ENCODE measurements at places on chromosomes 6 and 20. TPM values are rescaled to one million over a fixed set of nuclear protein-coding genes. Genes with fewer than 3 reads are reported as not detected.

The TGM6 gene
- not detected for total RNA-seq

The OVOL2 gene
- total RNA-seq: not detected

The WFDC2 gene
- 1.0 TPM for total RNA-seq

The RCAN2 gene
- 258 TPM for total RNA-seq

The HM13 gene
- total RNA-seq: 40.9 TPM

The C2 gene
- total RNA-seq: 7.6 TPM

The SGK2 gene
- 0.38 TPM for total RNA-seq

DNA sequence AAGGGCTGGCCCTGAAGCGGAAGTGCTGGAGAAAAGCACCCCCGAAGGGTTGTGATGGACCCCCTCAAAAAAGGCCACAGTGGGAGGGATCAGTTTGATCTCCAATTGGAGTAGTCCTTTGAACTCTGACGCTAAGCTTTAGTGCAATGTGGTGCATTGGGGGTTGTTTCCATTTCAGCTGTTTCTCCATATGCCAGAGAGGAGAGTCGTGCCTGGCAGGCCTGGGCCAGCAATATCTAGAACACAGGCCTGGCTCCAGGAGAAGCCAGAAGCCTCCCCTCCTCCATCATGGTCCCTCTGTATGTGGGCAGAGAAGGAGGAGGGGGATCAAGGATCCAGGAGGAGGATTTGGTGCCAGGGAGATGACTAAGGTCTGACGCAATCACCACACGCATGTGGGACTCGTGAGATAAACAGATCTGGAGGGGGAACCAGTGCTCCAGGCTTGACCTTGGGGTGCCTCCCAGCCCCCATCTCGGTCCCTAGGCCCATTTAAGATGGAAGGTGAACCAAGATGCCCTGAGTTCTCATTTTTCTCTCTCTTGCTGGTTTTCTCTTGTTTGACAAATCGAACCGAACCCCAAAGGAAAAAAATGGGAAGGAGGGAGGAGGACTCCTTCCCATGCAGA, 517.4 kb upstream of the JARID2 start:
- DNase-seq: peak; percentile 48

DNA sequence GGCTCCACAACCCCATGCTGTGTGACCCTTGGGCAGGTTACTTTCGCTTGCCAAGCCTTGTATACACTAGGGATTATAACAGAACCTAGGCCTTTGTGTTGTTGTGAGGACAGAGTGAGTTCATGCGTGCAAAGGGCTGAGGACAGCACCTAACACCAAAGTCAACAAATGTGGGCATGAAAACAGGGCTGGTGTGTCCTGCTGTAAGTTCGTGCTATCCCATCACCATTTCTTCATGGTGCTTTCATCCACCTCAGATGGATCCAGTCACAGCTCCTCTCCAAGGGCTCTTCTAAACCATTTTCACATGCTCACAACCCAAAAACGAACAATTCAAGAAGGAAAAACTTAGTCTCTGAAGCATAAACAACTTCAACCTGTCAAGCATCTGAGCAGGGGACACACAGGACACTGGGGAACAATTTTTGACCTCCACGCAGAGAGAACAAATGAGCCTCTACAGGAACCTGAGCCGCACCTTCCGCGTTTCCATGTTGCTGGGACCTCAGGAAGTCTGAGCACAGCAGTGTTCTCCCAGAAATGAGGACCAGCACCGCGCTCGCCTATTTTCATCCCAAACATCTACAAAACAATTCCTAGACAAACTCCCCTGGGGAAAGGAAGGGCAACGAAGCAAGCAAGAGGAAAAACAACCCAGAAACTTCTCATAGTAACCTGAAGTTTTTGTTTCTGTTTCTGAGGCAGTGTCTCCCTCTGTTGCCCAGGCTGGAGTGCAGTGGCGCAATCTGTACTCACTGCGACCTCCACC, 3.1 kb downstream of the LRP11 start:
- DNase-seq: no peak

DNA sequence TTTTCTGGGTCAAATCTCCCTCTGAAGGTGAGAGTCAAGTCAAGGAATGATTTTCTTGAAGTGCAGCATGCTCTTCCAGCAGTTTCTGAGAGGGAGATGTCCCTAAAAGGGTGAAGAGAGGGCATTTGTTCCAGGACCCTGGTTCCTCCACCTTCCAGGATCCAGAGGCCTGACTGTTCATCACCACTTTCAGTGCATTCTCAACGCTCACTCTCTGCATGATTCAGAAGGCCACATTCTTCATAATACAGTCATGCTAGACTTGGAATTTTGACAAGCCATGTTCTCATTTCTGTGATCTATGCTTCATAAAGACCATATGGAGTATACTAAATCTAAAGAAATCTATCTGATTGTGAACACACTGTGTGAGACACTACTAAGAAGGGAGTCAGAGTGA, 85.1 kb downstream of the PDE7B start:
- no peak for DNase-seq

- no peak for DNase-seq
Observed at GRCh38 chr6:53070806-53071205, 5.6 kb downstream of the FBXO9 start.

GRCh38 chr6:15017261-15017660, 228.6 kb upstream of the JARID2 start:
- peak; percentile 53 for DNase-seq

GRCh38 chr20:36614781-36615557, 9.4 kb downstream of the RAB5IF start:
- DNase-seq: no peak

GRCh38 chr20:25325073-25325472, 65.6 kb downstream of the ABHD12 start:
- no peak for DNase-seq

DNA sequence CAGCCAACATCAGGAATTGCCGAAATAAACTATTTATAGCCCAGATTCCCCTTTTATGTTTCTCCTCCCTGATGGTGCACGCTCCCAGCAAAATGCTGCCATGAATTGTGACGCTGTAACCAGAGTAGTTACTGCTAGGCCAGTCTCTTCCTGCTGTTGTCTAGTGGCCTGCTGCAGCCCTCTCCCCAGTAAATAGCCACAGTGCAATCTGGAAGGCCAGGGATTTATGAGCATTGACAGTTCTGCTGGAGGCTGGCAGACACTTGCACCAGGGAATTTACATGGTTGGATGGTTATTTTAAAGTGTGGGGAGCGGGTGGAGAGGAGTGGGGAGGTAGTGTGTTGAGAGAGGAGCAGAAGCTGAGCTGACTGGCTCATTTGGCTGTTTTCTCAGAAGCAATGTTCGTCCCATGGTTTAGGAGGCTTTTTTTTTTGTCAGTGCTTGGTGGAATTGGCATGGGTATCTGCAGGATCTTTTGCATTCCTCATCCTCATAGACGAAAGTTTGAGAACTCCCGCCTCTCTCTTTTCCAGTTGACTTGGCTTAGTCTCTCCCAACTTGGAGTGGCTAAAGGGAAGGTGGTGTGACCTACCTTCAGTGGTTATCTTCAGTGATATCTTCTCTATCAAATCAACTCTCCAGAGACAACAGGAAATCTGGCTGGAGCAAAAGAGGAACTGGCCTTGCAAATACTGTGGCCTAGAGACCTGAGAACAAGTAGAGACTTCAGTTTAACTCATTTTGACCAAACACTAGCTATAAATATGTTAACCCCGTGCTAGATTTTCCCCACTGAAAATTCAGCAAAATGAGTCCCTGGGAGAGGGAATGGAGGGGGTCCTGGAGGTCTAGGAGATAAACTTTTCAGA, 99.3 kb upstream of the VSTM2L start:
- DNase-seq: no peak

- peak; percentile 59 for DNase-seq
Observed at GRCh38 chr6:6746333-6746969, 157.9 kb downstream of the LY86 start.

DNA sequence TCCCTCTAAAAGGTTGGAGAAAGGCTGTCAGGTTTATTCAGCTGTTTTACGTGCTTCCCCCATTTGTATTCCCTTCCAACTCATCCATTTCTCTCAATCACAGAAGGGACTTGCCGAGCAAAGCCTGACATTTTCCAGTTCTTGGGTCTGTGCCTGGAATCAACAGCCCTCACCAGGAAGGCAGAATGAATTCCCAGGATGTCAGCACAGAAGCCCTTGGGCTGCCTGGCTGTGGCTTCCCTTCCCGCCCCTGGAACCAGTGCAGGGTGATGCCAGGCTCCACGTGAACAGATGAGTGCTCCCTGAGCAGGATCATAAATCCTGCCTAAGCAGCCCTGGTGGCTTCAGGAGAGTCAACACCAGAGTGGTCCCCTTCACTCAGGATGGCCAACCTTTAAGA, 86.1 kb upstream of the CD83 start:
- no peak for DNase-seq

DNA sequence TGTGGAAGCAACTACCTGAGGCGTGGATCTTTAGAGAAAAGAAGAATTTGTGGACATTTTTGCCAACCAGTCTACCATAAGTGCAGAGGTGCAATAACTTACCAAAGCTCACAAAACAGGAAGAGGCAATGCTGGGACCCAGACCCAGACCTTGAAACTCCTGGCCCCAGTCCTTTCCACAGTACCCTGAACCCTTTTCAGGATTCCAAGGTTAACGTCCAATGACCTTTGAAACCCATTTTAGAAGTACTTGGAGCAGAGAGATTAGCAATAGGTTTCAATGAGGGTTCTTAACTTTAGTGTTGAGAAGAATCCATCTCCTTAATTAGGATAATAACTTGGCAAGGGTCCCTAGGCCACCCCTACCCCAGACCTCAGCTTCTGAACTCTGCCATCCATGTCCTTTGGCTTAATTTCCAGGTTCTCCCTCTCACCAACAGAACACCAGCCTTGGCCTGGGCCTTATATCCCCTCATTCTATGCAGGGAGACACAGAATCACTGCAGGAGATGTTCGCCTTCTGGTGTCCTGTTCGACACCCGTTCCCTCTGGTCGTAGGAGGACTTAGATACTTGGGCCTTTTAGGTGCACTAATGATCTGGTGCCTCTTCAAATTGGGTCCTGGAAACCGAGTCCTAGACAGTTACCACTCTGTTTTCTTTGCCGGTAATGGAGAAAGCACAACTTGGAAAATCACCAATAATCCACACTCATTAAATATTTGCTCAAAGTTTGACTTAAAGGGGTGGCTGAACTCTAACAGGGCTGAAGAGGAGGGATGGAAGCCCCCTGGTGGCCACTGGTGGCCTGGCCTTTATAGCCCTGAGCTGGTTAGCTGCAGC, 40.6 kb downstream of the ISM1 start:
- DNase-seq: peak; percentile 67

DNA sequence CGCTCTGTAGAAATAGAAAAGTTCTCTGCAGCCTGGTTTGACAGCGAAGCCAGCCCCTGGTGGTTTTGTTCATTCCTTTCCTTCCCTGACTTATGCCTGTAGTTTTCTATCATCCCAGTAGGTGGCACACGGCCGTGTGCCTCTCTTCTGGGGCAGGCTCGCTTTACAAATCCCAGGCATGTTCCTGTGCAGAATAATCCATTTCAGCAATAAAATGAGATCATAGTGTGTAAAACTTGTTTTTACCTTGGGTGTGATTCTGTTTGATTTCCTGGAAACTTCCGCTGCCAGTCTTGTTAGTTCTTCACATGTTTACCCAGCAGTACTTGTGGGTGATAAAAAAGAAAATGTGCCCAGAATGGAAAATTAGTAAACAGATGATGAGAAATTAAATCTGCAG, 7.4 kb upstream of the INSM1 start:
- no peak for DNase-seq

- no peak for DNase-seq
Observed at GRCh38 chr6:139944131-139944530, 569.7 kb upstream of the CITED2 start.

GRCh38 chr20:23018432-23018831, 16.7 kb upstream of the SSTR4 start:
- DNase-seq: no peak

- no peak for DNase-seq
Observed at GRCh38 chr20:20711413-20711812, 1.0 kb downstream of the RALGAPA2 start.

DNA sequence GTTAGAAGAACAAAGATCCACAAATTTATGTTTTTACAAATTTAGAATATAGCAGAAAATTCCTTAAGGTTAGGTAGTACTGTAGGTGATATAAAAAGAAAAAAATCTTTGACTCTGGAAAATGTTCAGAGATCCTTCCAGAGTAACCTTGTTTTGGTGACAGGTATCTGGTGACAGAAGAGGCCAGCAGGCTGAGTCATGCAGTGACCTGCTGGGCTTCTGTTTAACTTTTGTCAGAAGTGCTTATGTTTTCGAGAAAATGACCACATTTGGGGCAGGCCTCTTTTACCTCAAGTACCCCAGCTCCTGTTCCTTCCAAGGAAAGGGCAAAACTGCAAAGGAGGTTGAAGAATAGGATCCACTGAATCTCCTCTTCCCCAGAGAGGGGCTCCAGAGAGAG, 10.5 kb upstream of the CLDN20 start:
- no peak for DNase-seq

- no peak for DNase-seq
Observed at GRCh38 chr6:149246691-149247384, 70.7 kb upstream of the TAB2 start.

DNA sequence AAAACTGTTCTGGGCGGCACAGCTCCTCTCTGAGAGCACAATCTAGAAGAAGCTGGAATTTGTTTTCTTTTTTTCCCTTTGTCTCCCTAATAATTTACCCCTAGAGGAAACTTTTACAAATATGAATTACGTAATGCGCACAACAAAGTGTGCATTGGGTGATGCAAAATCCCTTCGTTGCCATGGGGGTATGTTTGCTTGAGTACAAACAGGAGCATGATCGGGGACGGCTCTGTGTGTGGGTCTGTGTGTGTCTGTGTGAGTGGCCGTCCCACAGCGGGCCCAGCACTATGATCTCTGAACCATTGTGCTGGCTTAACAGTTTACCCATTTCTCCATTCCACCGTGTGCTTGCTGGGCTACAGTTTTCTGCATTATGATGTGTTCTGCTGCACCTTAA, 278.2 kb downstream of the CDC5L start:
- DNase-seq: no peak

DNA sequence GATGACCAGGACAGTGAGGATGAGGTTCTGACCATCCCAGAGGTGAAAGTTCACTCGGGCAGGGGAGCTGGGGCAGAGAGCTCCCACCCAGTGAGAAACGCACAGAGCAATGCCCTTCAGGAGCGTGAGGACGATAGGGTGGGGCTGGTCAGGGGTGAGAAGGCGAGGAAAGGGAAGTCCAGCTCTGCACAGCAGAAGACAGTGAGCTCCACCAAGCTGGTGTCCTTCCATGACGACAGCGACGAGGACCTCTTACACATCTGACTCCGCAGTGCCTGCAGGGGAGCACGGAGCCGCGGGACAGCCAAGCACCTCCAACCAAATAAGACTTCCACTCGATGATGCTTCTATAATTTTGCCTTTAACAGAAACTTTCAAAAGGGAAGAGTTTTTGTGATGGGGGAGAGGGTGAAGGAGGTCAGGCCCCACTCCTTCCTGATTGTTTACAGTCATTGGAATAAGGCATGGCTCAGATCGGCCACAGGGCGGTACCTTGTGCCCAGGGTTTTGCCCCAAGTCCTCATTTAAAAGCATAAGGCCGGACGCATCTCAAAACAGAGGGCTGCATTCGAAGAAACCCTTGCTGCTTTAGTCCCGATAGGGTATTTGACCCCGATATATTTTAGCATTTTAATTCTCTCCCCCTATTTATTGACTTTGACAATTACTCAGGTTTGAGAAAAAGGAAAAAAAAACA, 16.6 kb upstream of the SLC22A1 start:
- DNase-seq: no peak
